ENCODE measurements at places on chromosomes 1 and 21. TPM values are rescaled to one million over a fixed set of nuclear protein-coding genes. Genes with fewer than 3 reads are reported as not detected.

The NR1I3 gene
- total RNA-seq, result not detected

- no peaks in the 10 kb centered on the region for H3K4me1 ChIP-seq
- no peak for DNase-seq
- H3K4me3 ChIP-seq, result no peak overlapping the region
- H3K27ac ChIP-seq, result no peak overlapping the region
- no peaks in the 10 kb centered on the region for H3K36me3 ChIP-seq
These were observed 37.3 kb upstream of the ARHGEF16 start for GRCh38 chr1:3417082-3417739.

The CBR3 gene
- total RNA-seq, result 23.6 TPM

DNA sequence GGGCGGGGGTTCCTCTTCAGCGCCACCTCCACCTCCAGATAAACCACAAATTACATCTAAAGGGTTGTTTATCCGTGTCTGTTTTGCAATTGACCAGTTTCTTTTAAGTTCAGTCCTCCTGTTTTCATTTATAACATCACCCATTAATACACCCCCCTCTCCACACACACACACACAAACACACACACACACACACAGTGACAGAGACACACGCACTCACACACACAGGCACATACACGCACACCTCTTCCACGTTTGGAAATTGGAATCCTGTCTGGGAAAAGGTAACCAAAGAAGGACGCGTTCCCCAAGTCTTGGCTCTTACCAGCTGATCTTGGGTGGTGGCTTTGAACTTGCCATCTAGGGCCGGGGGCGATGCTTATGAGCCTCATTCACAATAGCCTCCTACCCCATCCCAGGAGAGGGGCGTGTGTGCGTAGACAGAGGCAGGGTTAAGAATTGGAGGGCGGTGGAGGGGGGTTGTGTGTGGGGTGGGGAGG is 442 bp upstream of the CSMD2 start:
- no peaks in the 10 kb centered on the region for H3K4me1 ChIP-seq
- no peak for DNase-seq
- H3K36me3 ChIP-seq, result no peaks in the 10 kb centered on the region

GRCh38 chr1:235022981-235023710 is 105.5 kb downstream of the TOMM20 start:
- H3K4me1 ChIP-seq, result peaks cover 35% of the 10 kb centered on the region
- H3K4me3 ChIP-seq, result no peak overlapping the region
- DNase-seq, result no peak
- H3K27me3 ChIP-seq, result no peaks in the 10 kb centered on the region

DNA sequence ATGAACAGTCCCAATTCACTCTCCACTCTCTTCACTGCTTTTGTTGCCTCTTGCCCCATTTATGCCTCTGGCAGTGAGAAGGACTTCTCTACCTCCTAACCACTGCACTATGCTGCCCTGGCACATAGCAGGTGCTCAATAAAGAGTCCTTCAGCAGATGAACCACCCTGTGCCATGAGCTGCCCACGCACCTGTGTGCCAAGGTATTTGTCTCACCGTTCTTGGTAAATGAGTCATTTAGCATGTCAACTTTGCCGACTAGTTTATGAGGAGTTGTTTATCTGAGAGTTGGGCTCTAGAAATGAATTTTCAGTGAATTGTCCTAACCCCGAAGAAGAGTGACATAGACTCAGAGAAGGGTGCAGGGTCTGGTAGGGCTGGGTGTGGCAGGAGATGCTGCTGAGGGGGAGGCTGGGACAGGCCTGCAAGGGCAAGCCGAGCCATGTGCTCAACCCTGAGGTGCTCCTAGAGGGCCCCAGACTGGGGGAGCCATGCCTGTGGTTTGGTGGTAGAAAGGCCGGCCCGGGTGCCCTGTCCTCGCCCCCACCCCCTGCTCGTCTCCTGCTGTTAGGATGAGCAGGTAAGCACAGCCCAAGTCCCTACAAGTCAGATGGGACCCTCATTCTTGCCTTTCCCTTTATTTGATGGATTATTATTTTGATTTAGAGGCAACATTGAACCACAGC is 654.5 kb downstream of the MATN1 start:
- H3K27me3 ChIP-seq, result no peaks in the 10 kb centered on the region
- H3K4me1 ChIP-seq, result peaks cover 11% of the 10 kb centered on the region
- H3K4me3 ChIP-seq, result no peak overlapping the region
- peak; percentile 68 for DNase-seq
- H3K27ac ChIP-seq, result no peak overlapping the region

- no peak overlapping the region for H3K4me3 ChIP-seq
- no peak overlapping the region for H3K27ac ChIP-seq
These were observed 47.9 kb upstream of the BCAR3 start for GRCh38 chr1:93729502-93729901.

DNA sequence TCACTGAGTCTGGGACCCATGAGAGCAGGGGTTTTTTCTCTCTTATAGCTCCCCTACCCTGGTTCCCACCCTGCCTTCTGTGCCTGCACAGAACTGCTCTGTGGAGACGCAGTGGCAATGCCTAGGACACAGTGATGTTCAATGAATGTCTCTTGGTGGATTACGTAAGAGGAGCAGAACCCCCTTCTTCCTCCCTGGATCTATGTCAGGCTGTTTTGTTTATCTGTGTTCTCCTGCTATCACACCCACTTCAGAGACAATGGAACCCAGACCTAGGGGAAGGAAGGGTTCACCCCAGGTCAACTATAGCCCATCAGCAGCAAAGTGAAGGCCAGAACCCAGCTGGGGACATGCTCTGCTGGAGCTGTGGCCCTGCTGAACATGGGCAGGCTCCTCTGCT is 2.0 kb downstream of the HPCAL4 start:
- no peak for DNase-seq
- no peak overlapping the region for H3K27ac ChIP-seq
- peaks cover 3% of the 10 kb centered on the region for H3K27me3 ChIP-seq
- H3K4me1 ChIP-seq, result peaks cover 15% of the 10 kb centered on the region
- H3K4me3 ChIP-seq, result no peak overlapping the region

- H3K27ac ChIP-seq, result peak overlapping the region; percentile 71
- peaks cover 4% of the 10 kb centered on the region for H3K36me3 ChIP-seq
- H3K27me3 ChIP-seq, result no peaks in the 10 kb centered on the region
- peak; percentile 57 for DNase-seq
These were observed 75.2 kb upstream of the TEKT2 start for GRCh38 chr1:36008546-36009197.

The TMPRSS3 gene
- 4.3 TPM for total RNA-seq
